Stimulated activated CD4-positive, alpha-beta T cell treated with anti-CD3 and anti-CD28 coated beads, Interleukin-15, amount 100 ng/mL, for 48 hours (primary cell): ENCODE measurements at places on chromosomes 7 and 10.
A peak's percentile ranks its signal among the peaks of the same experiment; 100 is the strongest.

DNA sequence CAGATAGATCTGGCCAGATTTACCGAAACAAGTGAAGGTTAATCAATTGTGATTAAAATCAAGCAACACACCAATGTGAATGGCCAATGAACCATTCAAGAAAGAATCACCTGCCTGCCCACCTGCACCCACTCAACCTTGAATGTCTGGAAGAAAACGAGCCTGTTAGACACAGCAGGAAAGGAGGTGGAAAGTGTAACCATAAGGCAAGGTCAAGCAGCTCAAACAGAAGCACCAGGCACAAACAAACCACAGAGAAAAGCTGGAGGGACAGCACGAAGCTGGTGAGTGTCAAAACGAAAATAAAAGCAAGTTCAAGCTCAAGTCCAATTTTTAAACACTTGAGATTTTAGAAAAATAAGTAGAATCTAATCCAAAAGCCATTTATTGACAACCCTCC is 64.9 kb downstream of the STEAP1B start:
- DNase-seq: no peak

- DNase-seq: no peak
Observed at GRCh38 chr7:113144817-113145216, 26.5 kb upstream of the SMIM30 start.

GRCh38 chr10:109770663-109771062 is 152.6 kb downstream of the XPNPEP1 start:
- no peak for DNase-seq

- DNase-seq: no peak
Observed at GRCh38 chr7:131218727-131219128, 108.9 kb upstream of the MKLN1 start.

GRCh38 chr7:2138146-2138765 is 94.5 kb downstream of the MAD1L1 start:
- DNase-seq: peak; percentile 38

DNA sequence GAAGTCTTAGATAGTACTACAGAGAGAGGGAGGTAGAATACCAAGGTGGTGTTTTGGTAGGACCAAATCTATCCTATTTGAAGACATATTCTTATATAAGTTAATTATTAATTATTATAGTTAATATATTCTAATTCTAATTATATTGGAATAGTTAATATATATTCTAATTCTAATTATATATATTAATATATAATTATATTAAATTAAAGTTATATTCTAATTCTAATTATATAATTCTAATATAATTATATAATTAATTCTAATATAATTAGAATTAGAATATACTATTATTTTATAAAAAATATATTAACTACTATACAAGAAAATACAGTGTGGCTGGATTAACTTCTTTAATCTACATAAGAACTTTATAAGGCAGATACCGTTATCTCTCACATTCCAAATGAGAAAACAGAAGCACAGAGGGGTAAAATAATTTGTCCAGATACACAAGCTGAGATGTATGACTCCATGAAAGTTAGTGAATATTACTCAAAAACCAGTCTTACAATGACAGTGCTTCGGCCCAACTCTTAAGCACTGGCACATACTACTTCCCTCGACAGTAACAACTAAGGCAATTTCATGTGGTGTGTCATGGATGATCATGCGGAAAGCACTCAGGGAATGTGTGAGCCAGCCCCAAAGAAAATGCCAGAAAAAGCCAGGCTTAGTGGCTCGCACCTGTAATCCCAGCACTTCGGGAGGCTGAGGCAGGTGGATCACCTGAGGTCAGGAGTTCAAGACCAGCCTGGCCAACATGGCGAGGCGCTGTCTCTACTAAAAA is 42.6 kb downstream of the TYW1B start:
- DNase-seq: no peak

GRCh38 chr7:3034591-3035150 is 9.0 kb downstream of the CARD11 start:
- DNase-seq: no peak

DNA sequence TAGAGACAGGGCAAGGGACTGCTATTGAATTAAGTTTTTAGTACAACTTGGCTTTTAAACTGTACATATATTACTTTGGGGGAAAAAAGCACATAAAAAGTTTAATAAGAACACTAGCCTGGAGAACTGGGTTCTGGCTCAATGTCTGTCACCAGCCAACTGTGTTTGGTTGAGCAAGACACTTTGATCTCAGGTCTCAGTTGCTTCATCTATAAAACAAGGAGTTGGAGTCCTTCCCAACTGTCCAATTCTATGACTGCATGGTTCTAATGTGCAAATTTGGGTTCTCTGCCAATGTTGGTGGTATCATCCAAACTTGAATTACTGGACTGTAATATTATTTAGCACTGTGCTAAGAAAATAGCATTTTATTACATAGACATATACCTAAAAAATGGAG is 50.3 kb downstream of the ATXN7L1 start:
- DNase-seq: no peak

GRCh38 chr10:68813559-68813958 is 13.8 kb upstream of the STOX1 start:
- no peak for DNase-seq

GRCh38 chr7:3670898-3671297 is 369.8 kb downstream of the SDK1 start:
- DNase-seq: no peak

- no peak for DNase-seq
Observed at GRCh38 chr10:33623669-33624068, 289.2 kb upstream of the NRP1 start.

GRCh38 chr10:34996843-34997242 is 93.3 kb downstream of the CUL2 start:
- no peak for DNase-seq

GRCh38 chr10:90394311-90394710 is 463.5 kb downstream of the HTR7 start:
- DNase-seq: no peak

GRCh38 chr10:14438057-14438456 is 107.3 kb upstream of the FRMD4A start:
- no peak for DNase-seq

- DNase-seq: no peak
Observed at GRCh38 chr10:120382360-120382759, 74.7 kb upstream of the PLPP4 start.

GRCh38 chr10:9299966-9300365 is 1245.5 kb downstream of the GATA3 start:
- DNase-seq: no peak

- DNase-seq: no peak
Observed at GRCh38 chr10:60820093-60820754, 41.9 kb downstream of the CDK1 start.

GRCh38 chr10:96666741-96667140 is 53.6 kb downstream of the PIK3AP1 start:
- DNase-seq: no peak
